ENCODE measurements at places on chromosomes 2 and 18. TPM values are rescaled to one million over a fixed set of nuclear protein-coding genes. Genes with fewer than 3 reads are reported as not detected.

GRCh38 chr2:191385416-191386160 is 140.4 kb downstream of the MYO1B start:
- DNase-seq, result no peak

DNA sequence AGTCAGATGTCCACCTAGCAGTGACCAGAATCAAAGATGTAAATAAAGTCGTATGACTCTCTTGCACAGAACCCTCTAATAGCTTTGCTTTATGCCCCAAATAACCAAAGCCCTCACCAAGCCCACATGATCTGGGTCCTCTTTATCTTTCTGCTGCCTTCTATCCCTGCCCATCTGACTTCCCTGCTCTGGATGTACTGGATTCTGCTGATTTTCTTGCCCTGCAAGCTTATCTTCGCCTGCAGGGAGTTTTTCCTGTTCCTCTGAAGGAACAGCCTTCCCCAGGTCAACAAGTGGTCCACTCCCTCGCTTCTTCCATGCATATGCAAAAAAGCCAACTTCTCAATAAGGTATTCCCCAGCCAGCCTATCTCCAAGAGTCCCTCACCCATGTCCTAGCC is 18.7 kb downstream of the IL36B start:
- DNase-seq, result no peak

DNA sequence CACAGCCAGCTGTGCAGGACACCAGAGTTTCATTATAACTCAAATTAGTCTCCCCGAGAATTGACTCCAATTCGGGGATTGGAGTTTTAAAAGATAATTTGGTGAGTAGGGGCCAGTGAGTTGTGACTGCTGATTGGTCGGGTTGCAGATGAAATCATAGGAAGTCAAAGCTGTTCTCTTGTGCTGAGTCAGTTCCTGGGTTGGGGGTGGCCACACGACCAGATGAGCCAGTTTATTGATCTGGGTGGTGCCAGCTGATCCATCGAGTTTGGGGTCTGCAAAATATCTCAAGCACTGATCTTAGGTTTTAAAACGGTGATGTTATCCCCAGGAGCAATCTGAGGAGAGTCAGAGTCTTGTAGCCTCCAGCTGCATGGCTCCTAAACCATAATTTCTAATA is 82.7 kb upstream of the SLC66A3 start:
- DNase-seq, result no peak

- DNase-seq, result no peak
These were observed 53.8 kb downstream of the COL6A3 start for GRCh38 chr2:237359894-237360780.

DNA sequence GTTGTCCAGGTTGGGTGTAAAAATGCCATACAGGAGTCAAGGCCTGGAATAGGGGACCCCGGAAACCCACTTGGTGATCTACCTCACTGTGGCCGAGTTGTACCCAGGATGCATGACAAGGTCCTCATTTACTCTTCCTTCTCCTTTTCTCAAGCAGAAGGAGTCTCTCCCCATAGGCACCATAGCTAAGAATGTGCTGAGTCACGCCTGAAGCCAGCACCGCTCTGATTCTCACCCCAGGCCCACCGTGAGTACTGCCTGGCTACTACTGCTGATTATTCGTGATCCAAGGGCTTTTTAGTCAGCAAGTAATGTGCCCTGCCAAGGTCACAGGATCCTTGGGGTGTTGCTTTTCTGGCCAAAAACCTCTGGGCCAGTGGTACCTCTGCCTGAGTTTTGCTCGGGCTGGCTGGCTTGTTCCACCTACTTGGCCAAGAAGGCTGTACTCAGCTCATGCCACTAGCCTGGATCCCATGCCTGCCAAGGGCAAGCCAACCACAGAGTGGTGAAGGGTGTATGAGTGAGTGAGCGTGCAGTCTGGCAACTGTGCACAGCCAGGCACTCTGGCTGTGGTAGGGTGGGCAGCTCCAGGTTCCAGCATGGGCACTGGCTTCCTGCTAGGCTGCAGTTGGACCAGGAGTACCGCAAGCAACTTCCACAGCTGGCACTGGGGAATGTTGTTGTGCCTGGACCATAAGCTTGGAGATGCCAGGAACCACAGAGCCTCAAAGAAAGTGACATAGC is 650.1 kb upstream of the VRK2 start:
- DNase-seq, result no peak

- DNase-seq, result no peak
These were observed 661.7 kb upstream of the NRXN1 start for GRCh38 chr2:51693640-51694039.

The MC2R gene
- not detected for total RNA-seq

DNA sequence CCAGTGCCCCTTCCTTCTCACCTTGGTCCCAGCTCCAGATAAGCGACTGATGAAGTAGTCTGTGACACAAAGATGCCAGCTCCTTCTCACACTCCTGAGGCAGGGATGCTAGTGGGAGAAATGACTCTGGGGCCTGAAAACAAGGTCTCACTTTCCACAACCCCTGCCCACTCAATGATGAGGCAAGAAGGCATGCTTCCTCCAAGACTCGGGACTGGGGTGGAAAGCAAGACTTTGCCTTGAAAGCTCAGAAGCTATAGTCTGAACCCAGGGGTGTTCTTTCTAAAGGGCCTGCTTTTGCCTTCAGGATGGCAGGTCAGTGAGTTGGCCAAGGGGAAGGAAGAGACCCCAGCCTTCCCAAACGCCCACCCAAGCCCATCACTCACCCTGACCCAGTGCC is 1.4 kb downstream of the CCDC142 start:
- DNase-seq, result no peak

The OR6B2 gene
- not detected for total RNA-seq

- DNase-seq, result no peak
These were observed 433.3 kb downstream of the NBAS start for GRCh38 chr2:15127876-15128275.

GRCh38 chr2:65430603-65431420 is 1.6 kb downstream of the SPRED2 start:
- DNase-seq, result no peak

DNA sequence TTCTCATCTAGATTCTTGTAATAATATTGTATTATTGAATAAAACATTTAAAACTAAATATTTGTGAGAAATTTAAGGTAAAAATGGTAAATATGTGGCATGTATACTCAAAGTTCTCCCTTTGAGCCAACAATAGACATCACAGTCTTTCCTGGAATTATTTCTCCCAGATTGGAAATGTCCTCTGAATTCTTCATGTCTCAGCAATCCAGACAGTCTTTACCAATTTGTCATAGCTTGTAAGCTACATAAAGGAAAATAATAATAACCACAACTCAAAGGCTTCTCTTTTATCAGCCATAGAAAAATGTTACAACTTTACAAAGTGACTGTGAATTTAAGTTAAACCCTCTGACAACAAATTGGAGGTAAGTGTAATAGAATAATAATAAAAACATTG is 784.9 kb downstream of the EPHA4 start:
- no peak for DNase-seq

GRCh38 chr2:43214253-43214652 is 12.2 kb downstream of the ZFP36L2 start:
- no peak for DNase-seq

- DNase-seq, result no peak
These were observed 781.3 kb upstream of the NRXN1 start for GRCh38 chr2:51813247-51813646.

The TGOLN2 gene
- 101 TPM for total RNA-seq

The SH3RF3 gene
- total RNA-seq, result 11.3 TPM

GRCh38 chr2:172929644-172930043 is 146.0 kb upstream of the MAP3K20 start:
- no peak for DNase-seq

DNA sequence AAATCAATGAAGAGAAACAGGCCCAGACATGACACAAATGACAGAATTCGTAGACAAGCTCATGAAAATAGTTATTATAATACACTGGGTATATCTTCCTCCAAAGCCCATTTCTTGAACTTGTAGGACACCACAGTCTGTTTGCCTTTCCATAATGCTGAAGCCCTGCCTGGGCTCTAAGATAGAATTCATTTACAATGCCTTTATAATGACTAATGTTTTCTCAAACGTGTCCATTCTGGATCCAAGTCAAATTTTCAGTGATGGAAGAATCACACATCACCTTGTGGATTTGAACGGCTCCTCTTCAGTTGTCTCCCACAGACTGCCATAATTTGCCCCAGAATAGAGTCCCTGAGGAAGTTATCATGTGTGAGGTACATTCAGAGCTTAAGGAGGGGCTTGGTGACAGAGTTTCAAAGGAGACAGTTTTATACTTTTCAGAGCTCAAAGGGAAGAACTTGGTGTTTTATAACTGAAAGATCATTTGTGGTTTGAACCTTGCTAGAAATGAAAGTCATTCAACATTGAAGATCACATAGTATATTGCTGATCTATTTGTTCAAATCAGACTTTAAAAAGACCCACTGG is 38.2 kb downstream of the CASP8 start:
- DNase-seq, result no peak

The ASTL gene
- not detected for total RNA-seq

DNA sequence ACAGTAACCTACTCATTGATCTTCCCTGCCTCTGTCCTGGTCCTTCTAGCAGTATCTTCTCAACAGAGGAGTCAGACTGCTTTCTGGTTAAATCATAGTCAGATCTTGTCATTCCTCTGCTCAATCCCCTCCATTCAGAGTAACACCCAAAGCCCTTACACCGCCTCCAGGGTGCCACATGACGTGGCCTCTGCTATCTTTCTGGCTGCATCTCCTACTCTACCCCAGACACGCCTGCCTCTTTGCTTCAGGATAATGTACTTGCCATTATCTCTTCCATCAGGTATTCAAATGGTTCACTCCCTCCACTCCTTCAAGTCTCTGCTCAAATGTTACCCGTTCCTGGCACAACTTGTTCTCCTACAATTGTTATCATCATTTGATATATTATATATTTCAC is 36.3 kb upstream of the ACVR2A start:
- no peak for DNase-seq

The TCF23 gene
- total RNA-seq, result not detected

The FNDC4 gene
- total RNA-seq, result 28.2 TPM

GRCh38 chr18:76353500-76353899 is 141.5 kb downstream of the ZNF516 start:
- DNase-seq, result no peak

- no peak for DNase-seq
These were observed 11.1 kb upstream of the BIN1 start for GRCh38 chr2:127118038-127118437.

The KCNK3 gene
- 15.3 TPM for total RNA-seq

- DNase-seq, result no peak
These were observed 34.1 kb downstream of the GLI2 start for GRCh38 chr2:120769787-120770120.

The STARD7 gene
- 96.1 TPM for total RNA-seq

DNA sequence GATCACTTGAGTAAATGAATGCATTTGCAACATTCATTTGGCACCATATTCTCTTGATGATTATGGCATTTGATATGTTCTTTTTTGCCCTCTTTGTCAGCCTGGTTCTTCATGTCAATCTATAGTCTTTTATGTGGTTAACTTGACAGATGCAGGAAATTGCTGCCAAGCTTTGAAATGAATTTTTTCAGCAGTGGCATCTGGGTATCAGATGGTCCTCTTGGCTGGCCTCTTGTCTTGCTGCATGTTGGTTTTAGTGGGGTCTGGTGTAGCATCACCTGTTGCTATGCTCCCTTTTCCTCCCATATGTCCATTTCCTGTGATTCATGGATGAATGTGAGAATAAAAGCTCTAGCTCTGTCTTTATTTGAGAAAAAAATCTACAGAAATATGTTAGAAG is 119.9 kb downstream of the DPP4 start:
- DNase-seq, result no peak

DNA sequence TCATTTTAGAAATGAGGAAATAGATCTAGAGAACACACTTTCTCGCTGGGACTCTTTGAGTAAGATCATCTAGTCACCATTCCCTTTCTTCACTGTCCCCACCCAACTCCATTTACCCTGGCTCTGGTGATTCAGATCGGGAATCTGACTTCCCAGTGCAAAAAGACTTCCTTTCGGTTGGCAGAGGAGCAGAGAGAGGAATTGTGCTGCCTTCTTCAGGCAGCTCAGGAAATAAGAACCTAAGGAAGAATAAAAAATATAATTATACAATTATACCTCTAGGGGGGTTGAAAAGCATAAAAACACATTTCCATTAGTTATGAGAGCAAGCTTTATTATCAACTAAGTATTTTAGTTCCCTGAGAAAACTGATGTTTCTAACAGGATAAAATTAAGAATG is 9.3 kb upstream of the MPP4 start:
- no peak for DNase-seq

- peak; percentile 99 for DNase-seq
These were observed 145.6 kb downstream of the TGIF1 start for GRCh38 chr18:3595369-3596273.

The TUBA3E gene
- total RNA-seq, result not detected

The HRH4 gene
- not detected for total RNA-seq

The SLC38A11 gene
- 0.46 TPM for total RNA-seq

GRCh38 chr2:136331226-136331625 is 213.3 kb upstream of the CXCR4 start:
- no peak for DNase-seq

DNA sequence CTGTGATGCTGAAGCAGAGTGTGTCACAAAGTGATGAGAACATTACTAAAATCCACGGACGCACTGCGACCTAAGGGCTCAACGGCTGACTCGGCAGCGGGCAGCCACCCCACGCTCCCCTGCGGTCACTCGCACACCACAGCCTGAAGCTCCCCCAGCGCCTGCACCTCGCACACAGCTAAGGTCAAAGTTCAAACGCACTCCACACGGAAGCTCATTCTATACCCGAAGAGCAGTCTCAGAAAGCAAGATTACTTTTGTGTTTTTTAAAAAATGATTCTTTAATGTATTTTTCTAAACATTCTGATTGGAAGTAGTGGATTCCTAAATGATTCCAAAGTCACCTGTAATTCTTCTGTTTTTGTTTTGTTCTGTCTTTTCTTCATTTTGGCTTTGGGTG is 21.7 kb downstream of the ASPRV1 start:
- no peak for DNase-seq

GRCh38 chr2:48844417-48845155 is 89.1 kb upstream of the LHCGR start:
- DNase-seq, result no peak
